ENCODE measurements at places on chromosomes 1 and 21.

DNA sequence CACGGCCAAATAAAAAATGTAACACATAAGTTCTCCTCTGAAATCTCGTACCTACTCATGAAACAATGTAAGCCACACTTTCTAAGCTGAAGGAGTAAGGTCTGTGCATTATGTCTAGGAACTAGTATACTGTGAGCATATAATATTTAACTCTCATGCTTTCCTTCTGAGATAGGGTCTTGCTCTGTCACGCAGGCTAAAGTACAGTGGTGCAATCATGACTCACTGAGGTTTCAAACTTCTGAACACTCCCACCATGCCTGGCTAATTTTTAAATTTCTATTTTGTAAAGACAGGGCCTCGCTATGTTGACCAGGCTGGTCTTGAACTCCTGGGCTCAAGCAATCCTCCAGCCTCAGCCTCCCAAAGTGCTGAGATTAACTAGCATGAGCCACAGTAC lies 71.3 kb downstream of the AHCTF1 start:
- DNase-seq, result no peak

GRCh38 chr1:247517795-247518612 lies 18.2 kb downstream of the OR2C3 start:
- no peak for DNase-seq

- no peak for DNase-seq
Observed at GRCh38 chr1:205812271-205812877, 624 bp downstream of the SLC41A1 start.

- DNase-seq, result no peak
Observed at GRCh38 chr21:14403681-14404318, 20.9 kb upstream of the HSPA13 start.

- no peak for DNase-seq
Observed at GRCh38 chr1:159829273-159829634, 2.6 kb downstream of the SLAMF8 start.

DNA sequence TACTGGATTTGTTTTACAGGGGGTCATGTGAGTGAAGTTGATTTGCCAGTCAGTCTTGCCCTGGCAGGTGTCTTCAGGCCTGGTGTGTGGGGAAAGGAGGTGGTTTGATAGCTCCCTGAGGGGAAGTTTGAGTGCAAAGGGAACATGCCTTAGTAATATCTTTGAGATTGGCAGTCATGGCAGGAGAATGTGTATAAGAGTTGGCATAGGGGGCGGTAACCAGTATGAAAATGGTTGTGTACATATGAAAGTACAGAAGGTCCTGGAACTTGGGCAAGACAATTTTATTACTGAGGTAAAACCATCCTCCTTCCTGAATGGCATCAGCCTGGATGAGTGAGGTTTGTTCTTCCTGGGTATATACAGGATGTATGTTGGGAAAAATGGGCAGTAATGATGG lies 37.6 kb upstream of the PLA2G5 start:
- no peak for DNase-seq

GRCh38 chr1:36175137-36176095 lies 19.5 kb downstream of the MAP7D1 start:
- no peak for DNase-seq

DNA sequence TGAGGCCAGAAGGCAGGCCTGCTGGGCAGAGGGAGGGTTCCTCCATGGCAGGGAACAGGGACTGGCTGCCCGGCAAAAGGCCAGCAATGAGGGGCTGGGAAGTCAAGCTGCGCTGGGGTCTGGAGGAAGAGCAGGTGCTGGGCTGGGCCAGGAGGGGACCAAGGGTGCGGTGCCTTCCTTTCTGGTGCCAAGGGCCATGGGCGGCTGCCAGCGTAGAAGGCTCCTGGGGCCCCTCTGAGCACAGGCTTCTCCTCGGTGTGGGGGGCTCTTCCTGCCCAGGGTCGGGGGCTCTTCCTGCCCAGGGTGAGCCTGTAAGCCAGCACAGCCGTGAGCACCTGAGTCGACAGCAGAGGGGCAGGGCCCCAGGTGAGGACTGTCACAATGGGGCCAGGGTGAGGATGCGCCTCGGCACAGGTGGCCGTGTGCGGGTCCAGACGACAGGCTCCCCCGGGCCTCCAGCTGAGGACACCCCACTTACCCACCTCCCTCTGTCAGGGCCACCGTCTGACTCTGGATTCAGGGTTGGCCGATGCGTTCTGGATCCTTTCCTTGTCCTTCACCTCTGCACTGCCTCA lies 10.7 kb upstream of the DNMT3L start:
- DNase-seq, result no peak

Data from activated CD8-positive, alpha-beta memory T cell treated with anti-CD3 and anti-CD28 coated beads for 1 hour (primary cell).